Activated effector memory CD4-positive, alpha-beta T cell treated with anti-CD3 and anti-CD28 coated beads, Interleukin-2, amount 50 U/mL, for 16 hours (primary cell): ENCODE measurements at places on chromosomes 5 and 9.

DNA sequence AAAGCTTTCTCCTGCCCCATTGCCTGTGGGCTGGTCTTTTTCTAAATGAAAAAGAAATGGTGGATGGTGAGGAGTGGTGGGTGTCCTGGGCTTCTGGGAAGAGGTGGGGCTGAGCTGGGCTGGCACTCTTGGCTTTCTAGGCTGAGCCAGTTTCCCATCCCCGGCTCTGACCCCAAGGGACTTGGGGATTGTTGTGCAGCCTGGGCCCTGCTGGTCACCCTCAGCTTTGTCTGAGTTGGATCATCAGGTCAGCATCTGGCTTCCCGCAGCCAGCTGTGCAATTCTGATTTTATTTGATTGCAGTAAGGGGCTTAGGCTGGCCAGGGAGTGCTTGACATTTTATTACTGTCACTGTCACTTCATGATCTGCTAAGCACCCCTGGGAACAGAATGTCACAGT is 25.3 kb downstream of the GLRA1 start:
- no peak for DNase-seq

DNA sequence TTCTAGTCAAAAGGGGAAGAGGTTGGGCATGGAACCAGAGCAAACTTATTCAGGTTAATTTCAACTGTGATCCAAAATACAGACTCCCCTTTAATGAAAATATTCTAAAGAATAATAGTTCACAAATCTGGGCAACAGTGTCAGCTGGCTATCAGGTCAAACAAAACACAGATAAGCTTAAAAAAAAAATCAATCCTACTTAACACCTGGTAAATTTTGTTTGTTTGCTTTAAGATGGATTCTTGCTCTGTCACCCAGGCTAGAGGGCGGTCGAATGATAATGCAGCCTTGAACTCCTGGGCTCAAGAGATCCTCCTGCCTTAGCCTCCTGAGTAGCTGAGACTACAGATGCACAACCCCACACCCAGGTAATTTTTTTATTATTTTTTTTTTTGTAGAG is 89.0 kb downstream of the UBAP2 start:
- no peak for DNase-seq

DNA sequence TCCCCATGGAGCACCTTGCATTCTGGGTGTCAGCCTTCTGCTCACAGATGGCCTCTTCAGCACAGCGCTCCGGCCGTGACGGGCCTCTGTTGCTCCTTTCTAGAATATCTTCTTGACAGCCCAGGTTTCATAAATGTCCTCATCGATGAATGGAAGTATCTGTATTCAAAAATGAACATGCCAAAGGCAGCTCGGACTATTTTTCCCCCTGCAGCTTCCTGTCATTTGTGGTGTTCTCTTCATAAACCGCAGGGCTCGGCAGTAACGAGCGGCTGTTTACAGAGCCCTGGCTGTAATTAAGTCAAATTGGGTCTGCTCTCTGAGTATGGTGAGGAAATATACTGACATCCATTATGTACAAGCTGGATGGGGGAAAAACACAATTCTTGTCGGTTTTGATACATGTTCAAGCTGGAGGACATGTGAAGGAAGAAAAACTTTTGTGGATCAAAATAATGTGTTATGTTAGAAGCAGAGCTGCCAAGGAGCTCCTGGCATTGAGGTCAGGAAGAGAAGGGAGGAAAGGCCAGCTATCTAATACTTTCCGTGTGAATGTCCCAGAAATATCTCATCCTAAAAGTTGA is 154.1 kb upstream of the CD180 start:
- DNase-seq = no peak

DNA sequence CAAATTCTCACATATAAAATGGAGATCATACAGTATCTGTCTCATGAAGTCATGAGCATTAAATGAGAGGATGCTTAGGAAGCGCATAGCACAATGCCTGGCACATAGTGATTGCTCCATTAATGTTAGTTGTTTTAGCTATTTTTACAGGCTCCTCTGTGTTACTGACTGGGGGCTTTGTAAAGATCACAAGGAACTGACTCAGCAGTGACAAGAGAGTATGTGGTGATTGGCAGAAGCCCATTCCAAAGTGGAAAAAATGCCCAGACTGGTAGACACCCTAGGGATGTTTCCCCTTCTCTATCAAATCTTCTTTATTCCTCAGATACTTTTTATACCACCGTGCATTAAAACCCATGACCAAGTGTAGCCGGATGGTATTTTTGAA is 33.5 kb downstream of the ABLIM3 start:
- DNase-seq = no peak
